ENCODE measurements at places on chromosomes 4 and X.

- no peaks in the 10 kb centered on the region for H3K36me3 ChIP-seq
- DNase-seq = no peak
- no peak overlapping the region for H3K27ac ChIP-seq
- H3K4me1 ChIP-seq = no peaks in the 10 kb centered on the region
- H3K27me3 ChIP-seq = no peaks in the 10 kb centered on the region
Observed at GRCh38 chrX:149346306-149346705, 158.8 kb downstream of the IDS start.

- H3K4me3 ChIP-seq = no peak overlapping the region
- no peak overlapping the region for H3K27ac ChIP-seq
- H3K36me3 ChIP-seq = no peaks in the 10 kb centered on the region
- DNase-seq = peak; percentile 24
- H3K27me3 ChIP-seq = no peaks in the 10 kb centered on the region
Observed at GRCh38 chrX:78092296-78092695, 11.8 kb upstream of the PGK1 start.

GRCh38 chrX:40230646-40231045, 132.9 kb upstream of the BCOR start:
- H3K36me3 ChIP-seq = no peaks in the 10 kb centered on the region
- H3K4me1 ChIP-seq = no peaks in the 10 kb centered on the region
- no peak overlapping the region for H3K4me3 ChIP-seq
- no peak overlapping the region for H3K27ac ChIP-seq
- DNase-seq = no peak
- H3K27me3 ChIP-seq = no peaks in the 10 kb centered on the region

DNA sequence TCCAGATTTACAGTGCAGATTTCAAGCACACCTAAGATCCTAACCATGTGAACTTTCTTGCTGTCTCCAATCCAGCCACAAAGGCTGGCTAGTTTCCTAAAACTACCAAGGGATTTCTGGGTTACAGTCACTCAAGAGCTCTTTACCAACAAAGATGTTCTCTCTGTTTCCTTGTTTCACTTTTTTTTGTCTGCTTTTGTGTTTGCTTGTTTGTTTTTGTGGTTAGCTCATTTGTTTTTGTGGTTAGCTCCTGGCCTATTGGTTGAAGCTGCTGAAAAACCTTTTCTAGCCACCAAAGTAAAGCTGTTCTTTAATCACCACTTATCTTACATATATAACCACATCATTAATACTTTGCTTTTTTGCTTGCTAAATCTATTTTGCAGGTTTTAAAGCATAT, 642.5 kb upstream of the GALNTL6 start:
- no peaks in the 10 kb centered on the region for H3K27me3 ChIP-seq

GRCh38 chr4:56106180-56107147, 157.7 kb downstream of the CEP135 start:
- DNase-seq = no peak
- no peaks in the 10 kb centered on the region for H3K4me1 ChIP-seq
- peaks cover 29% of the 10 kb centered on the region for H3K27me3 ChIP-seq
- H3K27ac ChIP-seq = no peak overlapping the region
- H3K36me3 ChIP-seq = no peaks in the 10 kb centered on the region

DNA sequence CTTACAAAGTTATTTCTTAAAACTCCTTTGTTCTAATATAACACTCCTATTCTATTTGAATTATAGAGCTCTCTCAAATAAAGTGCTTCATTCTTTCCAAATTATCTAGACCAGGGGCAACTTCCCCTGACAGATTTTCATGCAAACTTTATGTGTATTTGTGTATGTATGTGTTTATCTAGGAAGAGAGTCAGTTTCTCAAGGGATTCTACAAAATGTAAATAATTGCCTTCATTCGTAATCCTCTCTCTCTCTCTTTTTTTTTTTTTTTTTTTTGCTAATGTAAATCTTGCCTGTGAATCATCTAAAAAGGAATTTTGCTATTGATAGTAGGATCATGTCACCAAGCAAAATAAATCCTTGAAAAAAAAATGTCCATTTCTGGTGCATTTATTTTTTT, 38.9 kb upstream of the RBPJ start:
- H3K27ac ChIP-seq = no peak overlapping the region
- DNase-seq = peak; percentile 5
- H3K4me1 ChIP-seq = no peaks in the 10 kb centered on the region
- no peaks in the 10 kb centered on the region for H3K27me3 ChIP-seq

DNA sequence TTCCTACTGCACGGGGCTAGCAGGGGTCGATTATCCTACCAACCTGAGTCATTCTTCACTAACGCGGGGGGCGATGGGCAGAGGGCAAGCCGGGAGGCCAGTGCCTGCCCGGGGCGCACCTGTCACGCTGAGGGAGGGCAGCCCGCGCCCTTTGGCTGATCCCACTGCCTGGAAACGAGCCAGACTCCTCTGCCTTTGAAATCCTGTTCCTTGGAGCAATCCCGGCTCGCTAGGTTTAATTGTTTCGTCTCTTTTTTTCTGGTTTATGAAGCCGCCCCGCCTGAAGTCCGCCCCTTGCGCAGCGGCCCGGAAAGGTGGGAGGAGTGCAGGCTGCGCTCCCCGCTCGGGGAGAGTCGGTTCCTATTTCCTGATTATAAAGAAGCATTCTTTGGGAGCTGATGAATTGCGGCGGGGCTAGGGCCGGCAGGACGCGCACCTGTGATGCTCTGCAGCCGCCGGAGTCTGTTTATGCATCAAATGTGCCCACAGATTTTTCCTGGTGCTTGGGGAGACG, 484.2 kb downstream of the BCOR start:
- H3K4me3 ChIP-seq = no peak overlapping the region
- no peak overlapping the region for H3K27ac ChIP-seq
- no peaks in the 10 kb centered on the region for H3K4me1 ChIP-seq
- no peaks in the 10 kb centered on the region for H3K36me3 ChIP-seq

GRCh38 chrX:71111141-71111843, at the start of gene IL2RG:
TSS of gene IL2RG (minus strand) at chrX:71111577. CDS start at chrX:71111539, 38 bp downstream.
- H3K4me3 ChIP-seq = no peak within 1 kb of the TSS
- H3K27ac ChIP-seq = no peak within 1 kb of the TSS
- H3K4me1 ChIP-seq = no peaks in the 10 kb centered on the region
- DNase-seq = no peak
- no peaks in the 10 kb centered on the region for H3K36me3 ChIP-seq

DNA sequence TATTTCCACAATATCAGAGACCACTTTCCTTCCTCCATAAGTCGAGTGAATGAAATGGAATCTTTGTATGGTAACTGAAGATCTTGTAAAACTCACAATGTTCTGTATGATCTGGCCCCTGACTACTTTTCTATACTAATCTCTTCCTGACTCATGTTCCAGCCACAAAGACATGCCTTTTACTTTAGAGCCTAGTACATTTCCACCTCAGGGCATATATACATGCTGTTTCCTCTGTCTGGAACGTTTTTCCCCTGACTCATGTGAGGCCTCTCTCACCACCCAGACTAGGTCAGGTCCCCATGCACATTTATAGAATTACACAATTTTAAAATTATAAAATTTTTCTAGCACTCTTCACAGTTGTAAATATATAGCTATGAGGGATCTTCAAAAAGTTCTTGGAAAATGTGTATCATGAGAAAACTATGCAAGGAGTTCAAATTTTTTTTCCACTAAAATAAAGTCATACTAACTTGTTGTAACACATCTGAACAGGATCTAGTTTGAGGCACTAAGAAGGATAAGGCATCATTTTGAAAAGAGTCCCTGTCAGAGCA, 208.8 kb downstream of the SH2D1A start:
- H3K4me3 ChIP-seq = no peak overlapping the region
- DNase-seq = peak; percentile 45
- no peaks in the 10 kb centered on the region for H3K27me3 ChIP-seq
- H3K36me3 ChIP-seq = no peaks in the 10 kb centered on the region
- no peak overlapping the region for H3K27ac ChIP-seq

- H3K27ac ChIP-seq = no peak overlapping the region
- H3K27me3 ChIP-seq = no peaks in the 10 kb centered on the region
- peak; percentile 77 for DNase-seq
- H3K36me3 ChIP-seq = no peaks in the 10 kb centered on the region
- no peak overlapping the region for H3K4me3 ChIP-seq
- peaks cover 3% of the 10 kb centered on the region for H3K4me1 ChIP-seq
Observed at GRCh38 chr4:121736735-121737351, 28.1 kb downstream of the SMIM43 start.

- H3K4me1 ChIP-seq = peaks cover 11% of the 10 kb centered on the region
- H3K4me3 ChIP-seq = peak overlapping the region; percentile 55
- H3K27ac ChIP-seq = peak overlapping the region; percentile 97
- no peaks in the 10 kb centered on the region for H3K36me3 ChIP-seq
- no peaks in the 10 kb centered on the region for H3K27me3 ChIP-seq
Observed at GRCh38 chr4:147103403-147103946, 157.8 kb upstream of the TTC29 start.

DNA sequence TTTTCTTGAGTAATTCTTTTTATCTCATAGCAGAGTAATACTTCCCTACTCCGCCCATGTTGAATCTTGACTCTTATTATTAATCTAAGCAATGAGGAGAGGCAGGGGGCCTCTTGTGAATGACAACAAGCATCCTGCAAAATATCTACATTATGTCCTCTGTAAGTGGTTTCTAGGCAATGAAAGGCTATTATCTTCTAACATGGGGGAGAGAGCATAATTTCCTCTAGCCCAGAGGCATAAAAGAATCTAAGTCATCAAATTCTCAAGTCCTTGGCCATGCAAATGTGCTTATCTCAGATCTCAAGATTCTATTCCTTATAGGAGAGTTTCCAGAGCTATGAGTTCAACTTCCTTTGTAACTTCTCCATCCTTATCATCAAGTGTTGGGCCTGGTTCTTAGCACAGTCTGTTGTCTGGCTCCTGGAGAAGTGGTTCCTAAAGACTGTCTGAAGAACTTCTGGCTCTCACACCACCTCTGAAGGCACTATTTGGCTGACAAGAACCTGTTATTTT, 423.1 kb upstream of the INTU start:
- H3K36me3 ChIP-seq = no peaks in the 10 kb centered on the region
- H3K4me1 ChIP-seq = peaks cover 7% of the 10 kb centered on the region
- H3K4me3 ChIP-seq = no peak overlapping the region
- no peaks in the 10 kb centered on the region for H3K27me3 ChIP-seq
- no peak overlapping the region for H3K27ac ChIP-seq

DNA sequence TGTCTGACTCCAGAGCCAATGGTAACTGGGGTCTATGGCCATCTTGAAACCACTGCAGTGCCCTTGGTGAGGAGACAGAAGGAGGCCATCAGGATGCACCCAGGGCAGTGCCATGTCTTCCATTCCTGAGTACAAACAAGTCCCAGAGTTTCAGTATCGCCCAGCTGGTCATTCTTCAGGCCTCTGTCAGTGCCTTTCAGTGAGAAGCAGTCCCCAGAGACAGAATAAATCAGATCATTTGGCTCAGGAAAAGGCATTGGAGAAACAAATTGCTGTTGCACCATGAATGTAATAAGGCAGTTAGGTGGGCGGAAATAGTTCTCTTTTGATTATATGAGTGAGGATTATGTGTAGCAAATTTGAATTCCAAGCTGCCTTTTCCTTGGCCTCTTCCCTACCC, 21.3 kb downstream of the ADGRG4 start:
- H3K4me1 ChIP-seq = no peaks in the 10 kb centered on the region
- H3K27me3 ChIP-seq = no peaks in the 10 kb centered on the region
- no peak overlapping the region for H3K27ac ChIP-seq
- no peak overlapping the region for H3K4me3 ChIP-seq

DNA sequence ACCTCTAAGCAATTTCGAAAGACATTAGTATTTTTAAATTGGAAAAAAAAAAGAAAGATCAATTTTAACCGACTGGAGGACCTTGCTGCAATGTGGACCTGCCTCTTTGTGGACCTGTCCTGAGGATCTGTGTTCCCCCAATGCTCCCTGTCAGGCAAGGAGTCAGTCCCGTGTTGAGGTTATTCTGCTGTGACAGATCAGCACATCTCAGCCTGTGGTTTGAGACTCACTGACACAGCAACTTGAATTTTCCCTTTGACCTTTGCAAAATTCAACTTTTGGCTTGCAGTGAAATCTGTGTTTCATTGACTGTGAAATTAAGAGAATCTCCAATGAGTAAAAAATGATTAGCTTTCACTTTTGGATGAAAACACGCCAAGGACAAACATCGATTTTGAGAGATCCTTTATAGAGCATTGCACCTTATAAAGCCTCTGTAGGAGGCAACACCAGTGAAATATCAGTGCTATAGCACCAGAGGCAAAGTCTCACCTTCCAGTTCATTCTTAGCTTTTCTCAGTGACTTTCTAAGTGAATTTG, 186.9 kb downstream of the GPAT3 start:
- no peak for DNase-seq
- H3K27me3 ChIP-seq = no peaks in the 10 kb centered on the region
- no peak overlapping the region for H3K4me3 ChIP-seq
- no peaks in the 10 kb centered on the region for H3K36me3 ChIP-seq
- H3K27ac ChIP-seq = no peak overlapping the region

DNA sequence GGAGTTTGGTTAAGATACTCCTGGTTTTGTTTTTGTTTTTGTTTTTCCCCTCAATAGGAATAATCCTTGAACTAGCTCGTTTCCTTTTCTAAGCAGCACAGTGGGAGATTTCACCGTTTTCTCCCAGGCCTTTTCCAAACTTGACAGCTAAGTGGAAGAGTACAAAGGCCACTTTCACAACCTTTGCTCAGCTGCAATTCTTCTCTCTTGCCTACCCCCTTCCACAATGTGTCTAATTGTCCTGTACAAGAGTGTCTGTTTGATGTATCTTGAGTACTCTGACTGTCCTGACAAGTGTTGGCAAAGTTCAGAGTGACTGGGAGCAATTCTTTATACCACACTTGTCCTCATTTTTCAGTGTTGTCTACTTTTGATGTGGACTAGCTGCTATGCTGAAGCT, 674.3 kb upstream of the AMOT start:
- no peaks in the 10 kb centered on the region for H3K27me3 ChIP-seq
- no peak overlapping the region for H3K27ac ChIP-seq
- H3K4me1 ChIP-seq = peaks cover 32% of the 10 kb centered on the region
- no peak overlapping the region for H3K4me3 ChIP-seq
- no peak for DNase-seq
- H3K36me3 ChIP-seq = no peaks in the 10 kb centered on the region

DNA sequence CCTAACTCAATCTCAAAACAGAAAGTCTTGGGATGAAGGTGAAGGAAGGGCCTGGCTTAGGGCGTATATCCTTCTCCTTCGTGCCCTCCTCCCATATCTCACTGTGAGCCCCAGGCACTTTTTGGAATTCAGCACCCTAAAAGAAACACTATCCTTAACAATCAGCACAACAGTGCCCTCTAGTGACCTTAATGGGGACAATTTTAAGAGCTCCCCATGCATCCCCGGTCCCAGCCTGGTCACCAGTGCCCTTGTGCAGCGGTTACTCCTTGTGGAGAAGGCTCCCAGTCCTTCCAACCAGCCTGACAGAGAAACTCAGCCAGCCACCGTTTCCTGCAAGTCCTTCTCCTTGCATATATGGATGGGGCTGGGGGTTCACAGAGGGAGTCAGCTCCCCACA, 4.2 kb downstream of the PAK3 start:
- H3K4me1 ChIP-seq = no peaks in the 10 kb centered on the region
- no peaks in the 10 kb centered on the region for H3K36me3 ChIP-seq
- H3K27ac ChIP-seq = no peak overlapping the region
- H3K4me3 ChIP-seq = no peak overlapping the region
- no peaks in the 10 kb centered on the region for H3K27me3 ChIP-seq

DNA sequence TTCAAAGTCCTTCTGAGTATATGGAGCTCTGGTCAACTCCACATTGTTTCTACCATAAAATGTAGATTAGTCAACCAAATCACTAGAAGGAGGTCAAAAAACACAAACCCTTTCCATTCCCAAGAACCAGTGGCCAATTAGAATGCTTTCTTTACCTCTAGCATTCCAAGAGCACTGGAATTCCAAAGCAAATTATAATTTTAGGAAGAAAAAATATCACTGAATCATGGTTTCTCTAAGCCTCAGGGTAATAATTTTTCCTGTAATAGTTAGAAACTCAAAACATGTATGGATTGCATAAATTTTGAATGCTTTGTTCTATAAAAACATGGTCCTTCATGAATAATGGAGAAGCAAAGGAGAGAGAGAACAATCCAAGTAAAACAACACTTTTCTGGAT, 39.5 kb downstream of the LEF1 start:
- no peaks in the 10 kb centered on the region for H3K36me3 ChIP-seq
- no peak overlapping the region for H3K4me3 ChIP-seq
- H3K27me3 ChIP-seq = peaks cover 15% of the 10 kb centered on the region
